Kidney tubule cell (primary cell): ENCODE measurements at places on chromosomes 4 and X.

DNA sequence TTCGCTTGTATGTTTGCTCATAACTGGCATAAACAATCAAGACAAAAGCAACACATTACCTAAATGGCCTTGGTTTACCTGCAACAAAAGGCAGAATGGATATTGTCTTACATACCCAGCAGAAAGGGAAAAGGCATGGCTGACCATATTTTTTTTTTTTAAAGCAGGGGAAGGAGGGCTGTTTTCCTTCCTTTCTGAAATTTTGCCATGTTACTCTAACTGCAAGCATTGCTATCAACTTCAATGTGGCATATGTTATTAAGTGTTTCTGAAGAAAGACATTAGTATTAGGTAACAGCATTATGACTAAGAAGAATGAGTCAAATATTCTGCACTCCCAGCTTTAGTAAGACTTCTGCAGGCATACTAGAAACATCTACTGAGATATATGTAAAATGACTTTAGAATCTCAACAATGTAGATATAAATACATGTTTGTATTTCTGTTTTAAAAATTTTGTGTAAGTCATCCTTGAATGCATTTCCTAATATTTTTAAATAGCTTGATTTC is 512.6 kb upstream of the FAM241A start:
- no peak for DNase-seq

- DNase-seq: peak; percentile 46
Observed at GRCh38 chrX:119655125-119655524, 37.8 kb downstream of the SEPTIN6 start.

DNA sequence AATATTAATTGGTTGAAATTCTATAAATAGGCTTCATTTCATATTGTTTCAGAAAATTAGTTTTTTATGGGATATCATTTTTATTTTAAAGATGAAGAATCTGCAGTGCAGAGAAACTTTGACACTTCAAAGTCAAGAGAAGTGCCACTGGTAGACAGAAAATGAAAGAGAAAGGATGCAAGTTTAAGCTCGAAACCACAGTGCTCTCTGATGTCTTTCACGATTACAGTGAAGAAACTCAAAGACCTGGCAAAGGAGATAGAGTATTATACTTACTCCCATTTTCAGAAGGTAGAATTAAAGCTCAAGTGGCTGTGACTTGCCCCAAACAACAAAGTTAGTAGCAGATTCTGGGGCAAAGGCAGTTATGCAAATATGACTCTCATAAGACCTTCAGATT is 745.4 kb downstream of the TECRL start:
- DNase-seq: no peak

- peak; percentile 54 for DNase-seq
Observed at GRCh38 chr4:148542922-148543623, 100.9 kb upstream of the NR3C2 start.

GRCh38 chr4:102809190-102809589 is 18.2 kb downstream of the UBE2D3 start:
- peak; percentile 35 for DNase-seq

- DNase-seq: peak; percentile 26
Observed at GRCh38 chrX:129777218-129778030, 2.3 kb upstream of the SASH3 start.

DNA sequence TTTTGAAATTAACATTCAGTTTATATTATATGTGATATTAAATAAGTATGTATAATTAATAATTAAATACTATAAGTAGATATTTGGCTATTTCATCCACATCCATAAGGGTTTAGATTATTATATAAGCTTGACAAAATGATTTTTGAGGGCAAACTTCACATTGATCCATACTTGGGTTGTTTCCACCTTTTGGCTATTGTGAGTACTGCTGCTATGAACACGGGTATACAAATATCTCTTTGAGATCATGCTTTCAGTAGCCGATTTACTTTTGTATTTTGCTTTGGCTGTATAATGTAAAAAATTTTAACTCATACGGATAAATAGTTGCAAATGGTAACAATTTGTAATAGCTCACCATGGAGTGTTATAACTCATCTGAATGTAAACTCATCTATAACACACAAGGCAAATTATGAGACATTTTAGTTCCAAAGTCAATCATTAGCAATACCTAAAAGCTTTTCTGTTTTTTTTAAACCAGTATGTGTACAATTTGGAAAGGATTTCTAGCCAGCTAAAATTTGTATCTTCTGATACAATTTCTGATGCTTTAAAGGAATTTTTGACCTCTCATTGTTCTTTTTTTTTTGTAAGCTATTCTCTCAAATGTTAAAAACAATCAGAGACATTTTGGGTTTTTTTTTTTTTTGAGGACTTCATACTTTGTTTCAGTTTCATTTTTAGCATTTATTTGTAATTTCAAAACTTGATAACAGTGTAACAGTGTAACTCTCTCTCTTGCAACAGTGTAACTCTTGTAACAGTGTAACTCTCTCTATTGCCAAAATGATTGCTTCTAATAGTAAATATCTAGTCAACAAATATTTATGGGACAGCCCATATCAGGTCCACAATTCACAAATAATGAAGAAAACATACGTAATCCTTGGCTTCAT is 51.8 kb upstream of the ARX start:
- DNase-seq: no peak

DNA sequence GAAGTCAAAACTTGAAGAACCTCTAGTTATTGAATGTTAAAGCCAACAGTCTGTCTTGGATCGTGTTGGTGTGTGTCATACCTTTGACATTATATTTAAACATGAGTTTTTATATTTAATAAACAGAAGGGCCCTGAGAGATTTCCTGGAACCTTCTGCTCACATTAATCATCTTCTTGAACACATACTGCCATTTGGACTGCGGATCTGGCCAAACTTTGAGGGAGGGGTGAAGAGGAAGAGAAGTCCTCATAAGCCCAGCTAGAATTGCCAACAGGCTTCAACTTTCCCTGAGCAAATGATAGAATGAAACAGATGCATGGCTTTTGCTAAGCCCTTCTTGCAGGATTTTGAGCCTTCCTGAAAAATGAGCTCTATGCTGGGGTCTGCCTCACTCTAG is 27.4 kb downstream of the CCKAR start:
- no peak for DNase-seq

GRCh38 chr4:183576701-183577404 is 72.0 kb downstream of the ING2 start:
- DNase-seq: no peak

- DNase-seq: peak; percentile 50
Observed at GRCh38 chrX:68732906-68733493, 85.5 kb downstream of the STARD8 start.

DNA sequence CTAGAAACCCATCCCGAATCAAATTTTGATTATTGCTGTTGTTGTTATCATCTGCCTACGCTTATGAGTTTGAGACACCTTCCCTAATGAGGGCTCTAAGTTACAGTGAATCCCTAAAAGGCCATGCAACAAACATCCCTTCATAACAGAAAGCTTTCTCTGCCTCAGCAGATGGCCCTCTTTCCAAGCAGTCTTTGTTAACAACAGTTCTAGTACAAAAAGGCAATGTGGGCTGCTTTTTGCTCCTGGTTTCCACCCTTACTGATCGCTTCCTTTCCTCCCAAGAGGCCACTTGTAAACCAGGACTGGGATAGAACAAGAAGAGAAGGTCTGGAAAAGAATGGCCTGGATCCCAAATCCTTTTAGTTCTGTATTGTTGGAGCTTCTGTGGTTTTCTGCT is 24.2 kb downstream of the GPC4 start:
- DNase-seq: no peak

GRCh38 chr4:102535398-102536082 is 34.4 kb downstream of the NFKB1 start:
- peak; percentile 59 for DNase-seq

- DNase-seq: peak; percentile 65
Observed at GRCh38 chrX:104112326-104112951, at the start of gene ZCCHC18. ZCCHC18 (plus strand) TSS chrX:104112523; CDS start chrX:104114112, 1,589 bp downstream.

DNA sequence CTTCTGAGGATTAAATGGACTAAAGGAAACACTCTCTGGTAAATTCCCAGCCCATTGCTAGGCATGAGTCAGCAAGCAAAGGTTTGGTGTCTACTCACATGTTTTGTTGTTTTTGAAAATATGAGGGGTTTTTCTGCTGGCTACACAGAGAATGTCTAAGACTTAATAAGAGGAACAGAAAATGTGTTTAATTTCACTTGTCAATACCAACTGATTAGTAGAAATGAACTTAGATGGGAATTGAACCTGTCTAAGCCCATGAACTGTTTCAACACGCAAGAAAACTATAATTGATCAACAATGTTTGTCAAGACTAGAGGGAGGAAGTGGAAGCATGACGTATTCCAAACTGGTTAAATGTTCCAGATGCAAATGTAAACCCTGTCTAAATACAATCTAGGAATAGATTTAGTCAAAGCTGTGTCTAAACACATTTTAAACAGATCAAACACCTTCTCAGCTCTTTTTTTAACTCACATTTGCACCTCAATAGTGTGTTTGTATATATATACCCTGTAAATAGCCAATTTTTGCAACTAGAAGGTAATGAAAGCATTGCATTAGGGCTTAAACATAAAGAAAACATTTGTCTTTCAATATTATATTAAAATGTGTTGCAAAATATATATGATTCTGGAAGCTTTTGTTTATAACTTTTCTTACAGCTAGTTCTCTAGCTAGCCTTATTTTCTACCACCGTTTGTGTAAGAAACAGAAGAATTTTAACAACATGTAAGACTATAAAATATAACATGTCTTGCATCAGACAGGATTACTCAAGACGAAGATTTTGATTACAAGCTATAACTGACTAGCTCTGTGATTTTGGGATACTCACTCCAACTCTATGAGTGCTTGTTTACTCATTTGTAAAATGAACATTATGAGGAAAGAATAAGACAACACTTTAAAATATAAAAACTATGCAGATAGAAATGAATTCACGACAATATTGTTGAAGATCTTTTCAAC is 607.8 kb downstream of the FSTL5 start:
- peak; percentile 61 for DNase-seq

- no peak for DNase-seq
Observed at GRCh38 chr4:100254237-100254636, 64.0 kb upstream of the DDIT4L start.

DNA sequence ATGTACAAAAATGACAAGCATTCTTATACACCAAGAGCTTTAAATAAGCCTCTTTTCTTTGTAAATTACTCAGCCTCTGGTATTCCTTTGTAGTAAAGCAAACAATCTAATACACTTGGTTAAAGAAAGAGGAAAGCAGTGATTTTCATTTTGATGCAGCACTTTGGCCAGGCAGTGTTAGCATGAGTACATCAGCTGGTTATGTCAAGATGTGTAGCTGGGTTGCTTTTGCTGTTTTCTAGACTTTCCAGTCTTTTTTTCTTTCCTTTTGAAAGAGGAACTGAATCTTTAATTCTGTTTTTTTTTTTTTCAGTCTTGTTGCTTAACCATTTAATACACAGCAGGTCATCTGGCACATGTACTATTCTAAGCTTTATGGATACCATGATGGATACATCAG is 167.1 kb upstream of the AADAT start:
- DNase-seq: no peak

DNA sequence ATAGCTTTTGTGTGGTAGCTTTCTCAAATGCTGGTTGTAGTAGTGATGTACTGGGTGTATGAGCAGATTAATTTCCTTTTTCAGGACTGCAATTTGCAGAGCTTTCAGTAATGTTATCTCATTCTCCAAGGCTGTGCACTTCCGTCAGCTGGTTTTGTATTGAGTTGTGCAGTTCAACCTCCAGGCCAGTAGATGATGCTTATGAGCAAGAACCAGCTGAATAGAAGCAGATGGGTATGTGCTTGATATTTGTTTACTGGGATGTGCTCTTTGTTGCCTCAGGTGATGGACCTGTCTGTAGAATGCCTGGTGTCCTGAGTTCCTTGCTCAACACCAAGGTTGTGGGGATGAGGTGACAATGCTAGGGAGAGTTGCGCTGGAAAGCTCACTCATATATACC is 462.8 kb downstream of the PCDH18 start:
- no peak for DNase-seq

GRCh38 chrX:72392816-72393800 is 87.4 kb upstream of the CITED1 start:
- no peak for DNase-seq

DNA sequence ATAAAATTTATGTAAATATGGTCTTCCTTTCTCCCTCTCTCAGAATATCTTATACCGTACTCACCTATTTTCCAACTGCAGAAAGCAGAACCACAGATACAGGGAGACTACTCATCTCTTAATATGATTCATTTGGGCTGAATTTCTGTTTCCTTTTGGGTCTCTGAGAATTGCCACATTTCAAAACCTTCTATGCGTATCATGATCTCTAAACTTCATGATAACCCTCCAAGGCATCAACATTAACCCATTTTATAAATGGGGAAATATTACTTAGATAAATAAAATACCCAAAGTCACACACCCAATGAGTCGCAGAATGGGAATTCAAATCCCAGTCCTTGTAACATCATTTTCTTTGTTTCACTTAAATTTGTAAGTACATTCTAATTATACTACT is 16.6 kb upstream of the PRDM8 start:
- no peak for DNase-seq

- DNase-seq: no peak
Observed at GRCh38 chr4:54100595-54101189, 729 bp downstream of the GSX2 start.
